Left lung (tissue), 14 donors: ENCODE measurements at places on chromosomes 6 and 20. TPM values are rescaled to one million over a fixed set of nuclear protein-coding genes. Genes with fewer than 3 reads are reported as not detected.
A peak's percentile ranks its signal among the peaks of the same experiment; 100 is the strongest.

DNA sequence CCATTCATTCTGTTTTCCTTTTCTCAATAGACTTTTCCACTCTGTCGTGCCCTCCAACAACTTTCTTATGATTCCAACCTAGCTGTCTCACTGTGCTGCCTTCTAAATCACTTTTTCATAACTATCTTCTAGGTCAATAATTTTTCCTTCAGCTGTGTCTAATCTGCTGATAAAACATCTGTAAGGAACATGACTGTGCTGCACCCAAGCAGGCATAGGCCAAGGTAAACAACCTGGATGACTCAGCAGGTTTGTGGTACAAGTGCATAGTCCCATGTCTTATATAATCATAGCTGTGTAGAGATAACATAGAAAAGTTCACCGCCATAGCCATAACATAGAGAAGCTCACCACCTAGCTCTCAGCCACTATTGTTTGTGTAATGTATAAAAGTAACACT is 332.3 kb downstream of the PLCB1 start:
- no peaks in the 10 kb centered on the region for H3K27me3 ChIP-seq
- H3K36me3 ChIP-seq = no peaks in the 10 kb centered on the region
- no peaks in the 10 kb centered on the region for H3K4me1 ChIP-seq
- H3K4me3 ChIP-seq = no peak overlapping the region
- no peak for DNase-seq

GRCh38 chr6:96651816-96652215 is 88.9 kb downstream of the FHL5 start:
- no peak overlapping the region for H3K27ac ChIP-seq
- H3K4me3 ChIP-seq = no peak overlapping the region
- no peaks in the 10 kb centered on the region for H3K4me1 ChIP-seq
- no peaks in the 10 kb centered on the region for H3K36me3 ChIP-seq
- no peaks in the 10 kb centered on the region for H3K27me3 ChIP-seq

GRCh38 chr6:158665332-158665731 is 15.5 kb downstream of the SYTL3 start:
- no peak for DNase-seq
- H3K27ac ChIP-seq = no peak overlapping the region
- no peaks in the 10 kb centered on the region for H3K36me3 ChIP-seq
- no peak overlapping the region for H3K4me3 ChIP-seq
- H3K27me3 ChIP-seq = no peaks in the 10 kb centered on the region

DNA sequence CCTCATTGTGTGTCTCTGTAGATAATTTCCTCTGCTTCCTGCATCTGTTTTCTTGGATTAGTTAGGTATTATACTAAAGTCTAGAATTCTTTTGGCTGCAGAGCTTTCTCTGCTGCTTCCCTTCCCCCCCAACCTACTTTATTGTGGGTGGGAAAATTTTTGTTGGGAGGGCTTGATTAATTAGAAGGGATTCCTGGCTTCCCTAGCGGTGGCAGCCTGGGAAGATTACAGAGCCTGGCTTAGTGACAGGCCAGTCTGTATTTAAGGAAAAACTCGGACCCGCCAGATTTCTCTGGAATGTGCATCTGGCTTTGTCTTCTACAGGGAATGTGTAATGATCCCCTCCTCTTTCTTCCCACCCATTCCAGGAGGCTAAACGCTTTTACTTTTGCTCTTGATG is 31.2 kb downstream of the SLX4IP start:
- H3K27me3 ChIP-seq = no peaks in the 10 kb centered on the region
- no peak overlapping the region for H3K27ac ChIP-seq
- no peak overlapping the region for H3K4me3 ChIP-seq
- DNase-seq = peak; percentile 43

DNA sequence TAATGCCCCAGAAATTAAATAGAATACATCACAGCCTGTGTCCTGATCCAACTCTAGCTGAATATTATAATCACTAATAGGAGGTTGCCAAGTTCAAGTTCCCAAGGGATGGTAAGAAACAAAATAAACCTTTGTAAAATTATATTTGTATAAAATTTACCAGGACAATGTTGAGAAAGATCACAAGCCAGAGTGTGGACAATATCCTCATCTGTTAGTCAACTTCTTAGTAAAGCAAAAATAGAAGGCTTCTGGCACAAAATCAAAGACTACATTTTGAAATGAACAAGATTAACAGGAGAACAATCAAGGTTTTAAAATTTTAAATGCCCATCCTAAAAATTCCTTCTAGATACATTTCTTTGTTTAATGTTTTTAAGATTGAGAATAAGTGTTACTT is 290.4 kb upstream of the HSF2 start:
- H3K27me3 ChIP-seq = no peaks in the 10 kb centered on the region
- H3K4me1 ChIP-seq = no peaks in the 10 kb centered on the region
- no peak for DNase-seq
- H3K4me3 ChIP-seq = no peak overlapping the region

- no peaks in the 10 kb centered on the region for H3K36me3 ChIP-seq
- no peak overlapping the region for H3K27ac ChIP-seq
- no peaks in the 10 kb centered on the region for H3K27me3 ChIP-seq
- no peaks in the 10 kb centered on the region for H3K4me1 ChIP-seq
- DNase-seq = no peak
These were observed 74.8 kb upstream of the KIF16B start for GRCh38 chr20:16647875-16648597.

Gene HCRTR2
- not detected for polyA plus RNA-seq

Gene FAM217B
- polyA plus RNA-seq = 16.0 TPM

Gene DLK2
- 2.0 TPM for polyA plus RNA-seq

Gene CNKSR3
- 31.1 TPM for polyA plus RNA-seq

Gene ADGRF4
- polyA plus RNA-seq = 0.28 TPM

Gene AAR2
- polyA plus RNA-seq = 34.1 TPM

Gene DPM1
- 57.2 TPM for polyA plus RNA-seq

Gene MEP1A
- polyA plus RNA-seq = 0.06 TPM
